ENCODE measurements at places on chromosomes 6 and 20.

DNA sequence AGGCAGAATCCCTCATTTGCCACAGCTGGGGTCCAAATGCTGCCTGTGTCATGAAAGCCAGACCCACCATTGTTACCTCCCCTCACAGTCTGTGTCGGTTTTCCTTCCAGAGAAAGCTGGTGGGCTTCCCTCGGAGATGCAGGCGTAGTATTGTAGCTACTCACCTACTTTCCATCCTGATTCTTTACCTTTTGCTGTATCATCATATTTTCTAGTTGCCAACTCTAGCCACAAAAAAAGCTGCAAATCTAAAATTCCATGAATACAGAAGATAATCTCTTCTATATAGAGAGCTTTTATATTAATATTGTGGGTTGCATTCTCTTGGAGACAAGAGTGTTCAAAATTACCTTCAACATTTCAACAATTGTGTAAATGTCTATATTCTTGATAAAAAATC lies 98.0 kb upstream of the LAMP5 start:
- DNase-seq: no peak

- DNase-seq: no peak
Observed at GRCh38 chr6:24851086-24851485, 52.4 kb upstream of the ARMH2 start.

DNA sequence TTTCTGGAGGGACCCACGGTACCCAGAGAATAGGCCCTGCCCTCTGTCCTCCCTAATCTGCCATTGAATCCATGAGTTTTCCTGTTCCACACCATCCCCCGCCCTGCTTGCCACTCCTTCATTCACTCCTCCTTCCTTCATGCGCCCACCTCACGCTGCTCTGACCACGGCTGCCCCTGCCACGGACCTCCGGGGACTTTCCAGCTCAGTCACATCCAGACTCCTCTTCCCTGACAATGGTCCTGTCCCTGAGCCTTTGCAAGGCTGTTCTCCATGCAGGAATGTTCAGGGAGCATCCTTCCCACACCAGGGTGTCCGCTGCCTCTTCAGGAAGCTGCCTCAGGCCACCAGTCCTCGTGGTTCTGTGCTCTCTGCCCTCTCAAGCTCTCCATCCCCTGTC lies 25.9 kb downstream of the GLP1R start:
- DNase-seq: no peak

GRCh38 chr20:26276554-26277210 lies 580.0 kb upstream of the ZNF337 start:
- no peak for DNase-seq

GRCh38 chr20:36408219-36408618 lies 102.1 kb downstream of the DLGAP4 start:
- DNase-seq: no peak

- DNase-seq: no peak
Observed at GRCh38 chr6:81475646-81476045, 276.8 kb downstream of the TENT5A start.

- no peak for DNase-seq
Observed at GRCh38 chr6:146056506-146056905, 27.6 kb downstream of the GRM1 start.

DNA sequence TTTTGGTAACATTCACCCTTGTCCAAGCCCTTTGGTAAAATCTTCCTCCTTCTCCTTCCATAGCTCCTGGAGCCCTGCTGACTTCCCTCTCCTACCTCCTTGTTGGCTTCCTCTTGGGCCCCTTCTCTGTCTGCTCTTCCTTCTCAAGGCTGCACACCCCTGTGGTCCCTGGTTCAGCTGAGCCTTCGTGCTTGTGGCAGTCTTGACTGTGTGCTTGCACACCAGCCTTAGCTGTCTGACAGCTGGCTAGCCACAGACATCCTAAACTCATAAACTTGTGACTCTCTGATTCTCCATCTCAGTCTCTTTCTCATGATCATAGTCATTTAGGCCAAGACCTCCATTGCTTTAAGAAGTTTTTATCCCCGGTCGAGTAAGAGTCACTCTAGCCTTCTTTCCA lies 37.1 kb downstream of the DHX35 start:
- no peak for DNase-seq

DNA sequence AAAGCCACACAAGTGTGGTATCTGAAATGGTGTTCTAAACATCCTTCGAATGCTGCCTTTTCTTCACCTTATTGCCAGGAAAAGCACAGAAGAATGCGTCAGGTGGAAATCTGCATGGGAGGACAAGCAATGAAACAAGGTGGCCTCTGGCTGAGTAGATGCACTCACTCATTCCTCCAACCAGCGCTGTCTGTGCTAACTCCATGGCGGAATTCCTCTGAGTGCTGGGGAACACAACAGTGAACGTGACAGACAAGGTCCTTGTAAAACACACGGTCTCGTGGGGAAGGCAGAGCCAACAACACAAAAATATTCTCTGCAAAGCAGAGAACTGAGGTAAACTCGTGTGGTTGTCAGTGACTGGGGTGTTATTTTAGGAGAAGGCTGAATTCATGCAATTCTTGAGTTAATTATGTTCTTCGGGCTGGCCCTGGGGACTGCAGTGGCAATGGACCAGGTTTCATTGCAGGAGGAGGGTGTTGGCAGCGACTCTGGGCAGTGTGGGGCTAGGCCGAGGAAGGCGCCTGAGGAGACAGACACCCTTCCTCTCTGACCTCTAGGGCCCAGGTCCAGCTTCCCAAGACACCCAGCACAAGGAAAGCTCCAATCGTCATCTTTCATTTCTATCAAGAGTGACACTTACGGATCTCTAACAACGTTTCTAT lies 339.7 kb downstream of the PRKN start:
- DNase-seq: no peak

DNA sequence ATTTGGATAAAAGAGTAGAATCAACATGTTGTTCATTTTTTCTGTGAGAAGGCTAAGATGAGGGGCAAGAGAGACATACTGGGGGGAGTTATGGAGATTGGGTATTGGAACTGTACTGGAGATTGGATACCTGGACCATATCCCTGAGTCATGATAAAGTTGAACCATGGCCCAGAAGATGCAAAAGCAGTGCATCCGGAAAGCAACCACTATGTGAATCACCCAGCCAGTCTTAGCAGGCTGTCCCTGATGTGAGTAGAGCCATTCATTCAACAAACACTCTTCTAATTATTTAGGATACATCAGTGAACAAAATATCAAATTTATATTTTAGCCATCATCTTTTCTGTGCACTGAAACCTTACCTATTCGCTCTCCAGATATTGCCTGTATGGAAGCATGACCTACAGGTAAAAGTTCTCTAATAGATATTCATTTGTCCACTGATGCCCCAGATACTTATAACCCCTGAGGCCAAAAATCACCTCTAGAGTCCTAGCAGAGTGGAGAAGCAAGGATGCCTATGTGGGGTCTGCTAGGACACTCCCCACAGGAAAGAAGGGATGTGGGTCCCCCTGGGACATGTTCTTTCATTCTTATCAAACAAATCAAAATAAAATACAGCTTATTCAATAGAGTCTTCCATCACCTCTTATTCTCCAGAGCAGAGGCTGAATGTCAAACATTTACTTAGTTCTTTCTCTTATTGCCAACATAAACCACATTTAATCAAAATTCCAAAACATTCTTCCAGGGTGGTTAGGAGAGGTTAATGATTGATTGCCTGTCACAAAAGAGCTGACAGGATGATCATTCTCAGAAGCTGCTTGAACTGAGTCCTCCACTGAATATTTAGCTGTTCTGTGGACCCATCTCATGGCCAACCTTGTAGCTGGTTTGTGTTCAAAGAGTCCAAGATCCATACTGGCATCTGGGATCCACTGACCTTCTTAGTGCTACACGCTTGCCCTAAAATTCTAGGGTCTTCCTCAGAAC lies 37.0 kb upstream of the PKHD1 start:
- DNase-seq: no peak
